ENCODE measurements at places on chromosomes 6 and 20.

DNA sequence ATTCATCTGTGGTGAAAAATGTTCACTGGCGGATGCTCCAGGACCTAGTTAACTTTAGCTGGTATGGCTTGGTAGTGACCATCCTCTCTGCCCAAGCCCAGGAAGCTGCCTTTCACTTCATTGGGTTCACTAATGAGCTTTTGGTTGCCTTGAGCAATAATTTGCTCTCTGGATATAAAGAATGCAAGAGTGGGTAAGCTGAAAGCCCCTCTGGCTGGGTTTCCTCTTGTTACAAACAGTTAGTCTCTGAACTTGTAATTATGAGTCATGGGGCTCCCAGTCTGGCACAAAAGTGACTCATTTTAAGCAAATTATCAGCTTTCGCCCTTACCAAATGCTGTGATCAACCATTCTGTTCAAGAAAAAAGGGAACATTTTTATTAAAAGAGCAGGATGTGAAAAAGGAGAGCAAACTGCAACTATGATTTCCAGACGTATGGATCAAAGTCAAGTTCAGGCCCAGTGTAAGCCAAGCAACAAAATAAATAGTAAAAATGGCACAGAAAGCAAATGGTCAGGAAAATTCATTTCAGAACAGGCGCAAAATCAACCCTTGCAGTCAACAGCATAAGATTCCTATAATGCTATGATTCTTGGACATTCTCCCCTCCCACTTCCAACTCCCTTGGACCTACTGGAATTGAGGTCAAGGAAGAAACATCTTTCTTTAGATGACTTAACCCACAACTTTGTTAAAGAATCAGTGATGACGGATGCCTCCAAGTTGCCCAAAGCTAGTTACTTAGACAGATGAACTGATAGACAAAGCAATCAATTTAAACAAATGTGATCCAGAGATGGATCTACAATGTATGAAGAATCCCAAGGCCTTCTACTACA, 130.0 kb upstream of the KCNK16 start:
- no peak for DNase-seq

DNA sequence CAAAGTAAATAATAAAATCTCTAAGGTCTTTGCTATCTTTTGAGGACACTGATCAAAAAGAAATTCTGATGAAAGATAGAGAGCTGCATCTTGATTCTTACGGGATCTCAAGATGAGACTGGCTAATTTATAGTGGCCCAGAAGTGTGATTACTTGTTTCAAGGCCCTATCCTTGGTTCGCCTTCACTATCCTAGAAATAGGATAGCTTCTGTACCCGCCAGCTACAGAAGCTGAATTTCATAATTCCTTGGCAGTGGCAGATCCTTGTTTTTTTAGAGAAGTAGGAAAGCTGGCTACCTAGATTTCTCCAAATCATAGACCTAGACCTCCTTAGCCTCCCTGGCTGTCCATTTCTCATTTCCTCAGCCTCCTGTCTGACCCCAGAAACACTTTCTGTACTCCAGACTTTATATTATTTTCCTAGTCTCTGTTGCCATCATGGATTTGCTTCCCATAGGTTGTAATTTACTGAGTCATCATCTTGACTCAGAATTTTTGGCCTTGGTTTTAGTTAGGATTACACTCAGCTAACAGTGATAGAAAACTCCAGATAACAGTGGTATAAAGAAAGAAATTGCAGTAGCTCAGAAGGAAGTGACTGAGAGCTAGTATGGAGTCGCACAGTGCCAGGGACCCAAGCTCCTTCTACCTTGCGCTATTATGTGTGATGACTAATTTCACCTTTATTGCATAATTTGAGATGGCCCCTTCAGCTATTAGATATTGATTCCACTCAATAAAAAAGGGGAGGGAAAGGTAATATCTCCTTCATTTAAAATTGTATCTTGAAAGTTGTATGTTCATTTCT, 27.7 kb downstream of the PHF3 start:
- DNase-seq: no peak

DNA sequence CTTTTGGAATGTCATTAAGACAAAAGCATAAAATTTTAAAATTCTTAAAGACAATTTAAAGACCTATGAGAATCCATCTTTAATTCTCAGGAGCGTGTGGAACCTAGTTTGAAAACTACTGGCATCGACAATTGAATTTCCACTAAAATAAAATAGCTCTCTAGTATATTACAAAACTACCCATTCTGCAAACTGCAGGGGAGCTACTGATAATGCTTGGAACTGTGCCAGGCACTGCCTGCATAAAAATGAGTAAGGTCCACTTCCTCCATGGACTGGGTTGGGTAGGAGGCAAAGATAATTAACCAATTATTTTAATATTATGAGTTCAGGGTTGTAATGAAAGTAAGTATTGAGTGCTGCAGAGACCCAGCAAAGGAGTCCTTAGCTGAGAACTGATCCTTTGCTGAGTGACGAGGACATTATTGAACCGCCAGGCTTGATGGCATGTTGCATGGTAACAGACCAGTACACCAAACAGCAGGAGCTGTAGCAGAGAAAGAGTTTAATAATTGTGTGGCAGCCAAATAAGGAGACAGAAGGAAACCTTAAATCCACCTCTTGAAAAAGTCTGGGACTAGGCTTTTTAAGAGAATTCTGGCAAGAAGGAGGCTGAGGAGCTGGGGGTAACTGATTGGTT, 261.3 kb downstream of the ESR1 start:
- DNase-seq: no peak

DNA sequence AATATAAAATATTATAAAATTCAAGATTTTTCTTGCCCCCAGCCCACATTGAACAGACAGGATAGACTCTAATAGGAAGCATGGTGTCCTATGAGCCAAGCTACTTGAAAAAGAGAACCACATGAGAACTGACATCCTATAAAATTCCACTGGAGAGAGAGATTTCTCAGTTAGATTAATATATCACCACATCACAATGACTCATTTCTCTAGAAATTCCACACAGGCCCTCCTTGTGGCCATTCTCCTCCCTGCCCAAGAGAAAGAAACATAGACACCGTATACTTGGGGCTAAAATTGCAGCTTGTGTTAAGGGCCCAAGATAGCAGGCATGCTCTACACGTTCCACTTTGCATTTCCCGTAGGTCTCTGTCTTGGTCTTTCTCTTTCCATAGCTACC, 481.4 kb downstream of the PTPRT start:
- DNase-seq: no peak

- no peak for DNase-seq
These were observed 24.4 kb downstream of the PROCR start for GRCh38 chr20:35196313-35196712.

- DNase-seq: no peak
These were observed 1.9 kb upstream of the PPP1R3G start for GRCh38 chr6:5083307-5083583.

DNA sequence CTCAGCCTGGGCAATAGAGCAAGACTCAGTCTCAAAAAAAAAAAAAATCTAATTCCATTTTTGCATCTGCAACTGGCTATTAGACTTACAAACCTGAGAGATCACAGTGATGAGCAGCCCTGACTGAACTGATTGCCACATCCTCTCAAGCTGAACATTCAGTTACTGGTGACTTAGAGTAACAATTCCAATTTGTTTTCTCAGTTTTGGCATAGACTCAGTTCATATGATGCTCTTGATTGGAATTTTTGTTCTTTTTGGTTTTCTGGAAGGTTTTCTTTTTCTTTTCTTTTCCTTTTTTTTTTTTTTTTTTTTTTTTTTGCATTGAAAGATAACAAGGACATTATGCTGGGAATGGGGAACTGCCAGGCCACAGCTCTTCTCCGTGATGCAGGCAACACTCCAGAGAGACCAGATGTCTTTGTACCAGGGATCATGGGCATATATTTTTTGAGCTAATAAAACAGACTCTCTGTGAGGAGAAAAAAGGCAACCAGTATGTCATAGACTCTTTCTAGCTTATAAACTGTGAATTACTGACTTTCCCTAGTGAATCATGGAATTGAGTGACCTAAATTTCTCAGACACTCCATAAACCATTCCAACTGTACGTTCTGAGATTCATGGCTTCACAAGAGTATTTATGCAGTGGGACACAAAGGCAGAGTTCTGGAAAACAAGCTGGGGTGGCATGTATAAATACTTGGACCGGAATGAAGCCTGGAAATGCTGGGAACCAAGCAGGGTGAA, 86.0 kb upstream of the SLC2A12 start:
- no peak for DNase-seq

GRCh38 chr6:148713921-148714320, 32.9 kb upstream of the UST start:
- DNase-seq: no peak

DNA sequence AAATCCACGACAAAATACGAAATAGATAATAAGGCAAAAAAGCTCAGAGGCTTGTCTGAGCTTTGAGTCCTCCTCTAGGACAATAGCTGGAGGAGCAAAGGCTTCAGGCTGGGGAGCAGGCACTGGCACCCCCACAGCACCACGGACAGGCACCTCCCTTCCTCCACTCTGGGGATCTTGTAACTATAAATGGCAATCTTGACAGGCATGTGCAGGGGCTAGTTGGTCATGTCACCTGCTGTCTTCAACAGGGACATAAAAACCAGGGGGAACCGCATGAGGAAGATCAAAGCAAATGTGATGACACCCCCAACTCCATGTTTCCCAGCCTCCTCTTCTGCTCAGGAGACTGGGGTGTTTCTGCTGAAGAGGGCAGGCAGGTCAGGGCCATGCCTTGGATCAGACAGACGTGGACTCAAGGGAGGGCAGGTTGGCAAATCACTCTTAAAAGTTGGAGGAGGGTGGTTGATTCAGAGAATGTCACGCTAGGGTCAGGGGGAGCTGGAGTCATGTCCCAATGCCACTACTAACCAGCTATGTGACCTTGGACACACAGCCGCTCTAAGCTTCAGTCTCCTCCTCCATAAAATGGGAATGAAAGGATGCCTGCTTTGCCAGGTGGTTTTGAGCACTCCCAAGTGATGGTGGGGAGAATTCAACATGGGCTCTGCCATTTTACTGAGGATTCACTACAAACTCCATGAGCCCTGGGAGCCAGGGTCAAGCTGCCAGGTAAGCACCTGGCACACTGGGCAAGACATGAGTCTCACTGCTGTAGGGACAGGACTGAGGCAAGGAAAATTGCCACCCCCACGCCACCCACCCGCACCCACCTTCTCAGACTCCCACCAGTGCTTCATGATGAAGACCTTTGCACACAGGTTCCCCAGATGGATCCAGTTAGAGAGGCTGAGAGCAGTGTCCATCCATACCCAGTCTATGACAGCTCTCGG, 48.0 kb downstream of the NPEPL1 start:
- no peak for DNase-seq

DNA sequence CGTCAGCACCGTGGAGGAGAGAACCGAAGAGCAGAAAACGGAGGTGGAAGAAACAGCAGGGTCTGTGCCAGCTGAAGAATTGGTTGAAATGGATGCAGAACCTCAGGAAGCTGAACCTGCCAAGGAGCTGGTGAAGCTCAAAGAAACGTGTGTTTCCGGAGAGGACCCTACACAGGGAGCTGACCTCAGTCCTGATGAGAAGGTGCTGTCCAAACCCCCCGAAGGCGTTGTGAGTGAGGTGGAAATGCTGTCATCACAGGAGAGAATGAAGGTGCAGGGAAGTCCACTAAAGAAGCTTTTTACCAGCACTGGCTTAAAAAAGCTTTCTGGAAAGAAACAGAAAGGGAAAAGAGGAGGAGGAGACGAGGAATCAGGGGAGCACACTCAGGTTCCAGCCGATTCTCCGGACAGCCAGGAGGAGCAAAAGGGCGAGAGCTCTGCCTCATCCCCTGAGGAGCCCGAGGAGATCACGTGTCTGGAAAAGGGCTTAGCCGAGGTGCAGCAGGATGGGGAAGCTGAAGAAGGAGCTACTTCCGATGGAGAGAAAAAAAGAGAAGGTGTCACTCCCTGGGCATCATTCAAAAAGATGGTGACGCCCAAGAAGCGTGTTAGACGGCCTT, 41.6 kb downstream of the ZBTB2 start:
- no peak for DNase-seq

DNA sequence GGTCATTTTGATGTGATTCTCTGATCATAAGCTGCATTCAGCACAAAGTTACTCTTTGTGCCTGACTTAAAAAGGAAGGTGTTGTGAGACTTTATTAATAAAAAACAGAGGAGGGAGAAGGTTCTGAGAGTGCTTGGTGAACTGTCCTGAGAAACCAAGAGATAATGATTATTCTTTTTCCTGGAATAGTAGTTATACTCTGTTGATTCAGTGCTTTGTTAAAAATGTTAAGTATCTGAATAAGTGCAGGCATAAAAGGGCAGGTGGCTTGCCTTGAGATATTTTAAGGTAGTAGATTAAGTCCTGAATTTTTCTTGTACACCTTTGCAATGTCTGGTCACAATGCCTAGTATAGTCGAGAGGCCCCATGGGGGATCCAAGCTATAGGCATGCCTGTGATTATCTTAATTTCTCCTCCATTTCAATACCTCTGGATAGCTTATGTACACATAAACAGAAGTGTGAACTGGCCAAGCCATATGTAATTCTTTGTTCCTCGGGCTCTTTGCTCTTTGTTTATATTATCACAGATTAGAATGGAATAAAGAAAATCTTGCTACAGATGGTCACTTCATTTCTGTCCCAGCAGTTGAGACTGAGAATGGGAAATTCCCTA, 50.0 kb downstream of the SOBP start:
- no peak for DNase-seq

DNA sequence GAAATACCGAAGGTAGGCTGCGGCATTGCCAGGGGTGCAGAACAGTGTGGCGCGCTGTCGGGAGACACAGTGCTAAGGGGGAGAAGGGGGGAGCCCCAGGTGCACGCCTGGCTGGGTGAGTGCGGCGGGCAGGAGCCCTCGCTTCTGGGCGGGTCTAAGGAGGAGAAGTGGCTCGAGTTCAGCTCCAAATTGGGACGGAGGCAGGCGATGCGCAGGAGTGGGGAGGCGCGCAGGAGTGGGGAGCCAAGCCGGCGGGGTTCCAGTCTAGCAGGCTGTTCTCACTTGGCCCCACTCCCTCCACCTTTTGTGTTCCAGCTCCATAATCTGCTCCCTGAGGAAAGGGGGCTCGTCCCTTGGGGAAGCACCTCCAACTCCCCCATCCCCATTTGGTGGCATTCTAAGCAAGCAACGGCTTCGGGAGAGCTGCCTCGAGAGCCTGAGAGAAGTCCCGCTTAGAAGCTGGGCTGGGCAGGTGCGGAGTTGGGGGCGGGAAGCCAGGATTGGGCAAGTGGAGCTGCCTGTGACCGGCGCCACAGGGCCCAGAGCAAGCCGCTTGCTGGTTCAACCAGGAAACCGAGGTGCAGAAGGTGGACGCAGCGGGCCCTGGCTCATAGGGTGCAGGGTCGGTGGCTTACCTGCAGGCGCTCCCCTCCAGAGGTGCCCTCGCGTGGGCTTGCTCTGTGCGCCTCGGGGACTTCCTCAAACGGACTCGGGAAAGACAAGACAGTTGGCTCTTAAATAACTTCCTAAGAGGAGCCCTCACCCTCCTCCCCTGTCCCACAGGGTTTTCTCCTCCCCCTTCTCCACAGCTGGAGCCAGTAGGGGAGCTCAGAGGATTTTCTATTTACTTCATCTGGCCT, at the start of gene F13A1:
F13A1 (minus strand) TSS at position 711 of the 860 bp plus-strand sequence. CDS start 1,998 bp downstream, outside the sequence.
- no peak for DNase-seq
